ENCODE measurements at places on chromosomes 6 and 20.

- DNase-seq, result no peak
These were observed 258.7 kb upstream of the RNF217 start for GRCh38 chr6:124703541-124703940.

- no peak for DNase-seq
These were observed 481.5 kb upstream of the JAG1 start for GRCh38 chr20:11155156-11155756.

DNA sequence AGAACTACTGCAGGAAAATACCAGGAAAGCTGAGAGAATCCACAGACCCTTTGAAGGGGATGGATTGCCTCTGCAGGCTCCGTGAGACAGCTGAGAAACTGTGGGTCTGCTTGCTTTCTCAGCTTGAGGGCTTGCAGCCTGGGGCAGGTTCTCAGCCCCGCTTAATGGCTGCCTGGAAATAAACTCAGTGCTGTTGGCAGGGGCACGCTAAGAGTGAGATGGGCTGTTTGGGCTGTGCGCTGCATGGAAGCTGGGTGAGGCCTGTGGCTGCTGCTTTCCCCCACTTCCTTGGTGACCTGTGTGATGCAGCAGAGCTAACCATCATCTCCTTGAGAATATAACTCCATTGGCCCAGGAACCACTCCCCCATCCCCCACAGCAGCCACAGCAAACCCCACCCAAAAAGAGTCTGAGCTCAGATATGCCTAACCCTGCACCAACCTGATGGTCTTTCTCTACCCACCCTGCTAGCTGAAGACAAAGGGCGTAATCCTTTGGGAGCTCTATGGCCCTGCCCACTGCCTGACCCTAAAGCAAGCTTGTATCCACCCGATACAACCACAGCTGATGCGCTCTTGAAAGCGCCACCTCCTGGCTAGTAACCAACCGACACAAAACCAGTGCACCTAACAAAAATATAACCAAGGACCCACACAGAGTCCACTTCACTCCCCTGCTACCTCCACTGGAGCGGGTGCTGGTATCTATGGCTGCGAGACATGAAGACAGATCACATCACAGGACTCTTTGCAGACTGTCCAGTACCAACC lies 800.6 kb upstream of the MAP3K7 start:
- no peak for DNase-seq

GRCh38 chr6:35522660-35523658 lies 10.3 kb upstream of the TULP1 start:
- DNase-seq, result no peak

GRCh38 chr6:20223141-20223540 lies 10.9 kb upstream of the MBOAT1 start:
- no peak for DNase-seq

GRCh38 chr6:18371656-18372055 lies 15.5 kb upstream of the RNF144B start:
- no peak for DNase-seq

GRCh38 chr6:81487489-81487888 lies 265.0 kb downstream of the TENT5A start:
- no peak for DNase-seq

DNA sequence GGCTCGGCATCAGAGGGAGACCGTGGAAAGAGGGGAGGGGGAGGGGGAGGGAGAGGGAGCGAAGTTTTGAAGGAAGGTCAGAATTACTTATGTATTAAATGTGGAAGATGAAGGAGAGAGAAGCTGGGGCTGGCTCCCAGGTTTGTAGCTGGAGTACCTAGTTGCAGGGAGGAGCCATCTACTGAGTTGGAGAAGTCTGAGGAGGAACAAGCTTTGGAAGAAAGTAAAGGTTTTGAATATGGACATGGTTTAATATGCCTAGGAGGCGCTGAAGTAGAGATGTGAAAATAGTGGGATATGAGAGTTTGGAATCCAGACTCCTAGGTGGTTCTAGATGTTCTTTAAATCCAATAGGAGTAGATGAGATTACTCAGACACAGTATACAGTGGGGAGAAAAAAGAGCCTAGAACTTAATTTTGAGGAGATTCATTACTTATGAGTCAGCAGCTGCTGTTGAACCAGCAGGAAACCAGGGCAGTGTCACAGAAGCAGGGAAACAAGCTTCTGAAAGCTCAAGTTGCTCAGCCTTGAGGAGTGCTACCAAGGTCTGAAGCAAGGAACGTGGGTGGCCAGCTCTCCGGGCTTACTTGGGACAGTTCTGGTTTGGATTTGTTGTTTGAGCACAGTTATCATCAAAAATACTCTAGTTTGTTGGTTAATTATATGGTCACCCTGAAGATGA lies 149.3 kb downstream of the UTRN start:
- DNase-seq, result no peak

DNA sequence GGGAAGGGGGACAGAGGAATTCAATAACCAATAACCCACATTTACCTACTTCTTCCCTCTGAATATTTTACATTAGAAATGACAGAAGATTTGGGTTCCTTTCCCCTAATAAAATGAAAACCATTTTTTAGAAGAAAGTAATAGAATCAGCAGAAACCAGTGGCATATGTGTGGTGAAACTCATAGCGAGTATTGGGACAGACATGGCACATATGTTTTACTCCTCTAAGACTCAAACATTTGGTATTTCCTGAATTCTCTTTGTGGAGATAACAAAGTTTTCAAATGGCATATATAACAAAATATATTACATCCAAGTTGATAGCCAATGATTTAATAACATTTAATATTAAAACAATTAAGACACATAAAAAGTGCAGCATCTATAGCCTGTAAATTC lies 12.9 kb upstream of the BEND3 start:
- no peak for DNase-seq

DNA sequence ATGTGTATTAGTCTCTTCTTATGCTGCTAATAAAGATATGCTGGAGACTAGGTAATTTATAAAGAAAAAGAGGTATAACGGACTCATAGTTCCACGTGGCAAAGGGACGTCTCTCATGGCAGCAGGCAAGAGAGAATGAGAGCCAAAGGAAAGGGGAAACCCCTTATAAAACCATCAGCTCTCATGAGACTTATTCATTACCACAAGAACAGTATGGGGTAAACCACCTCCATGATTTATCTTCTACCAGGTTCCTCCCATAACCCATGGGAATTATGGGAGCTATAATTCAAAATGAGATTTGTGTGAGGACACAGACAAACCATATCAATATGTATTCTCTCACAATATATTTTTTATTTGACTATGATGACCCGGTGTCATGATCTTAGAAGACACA lies 109.1 kb downstream of the UTRN start:
- no peak for DNase-seq

DNA sequence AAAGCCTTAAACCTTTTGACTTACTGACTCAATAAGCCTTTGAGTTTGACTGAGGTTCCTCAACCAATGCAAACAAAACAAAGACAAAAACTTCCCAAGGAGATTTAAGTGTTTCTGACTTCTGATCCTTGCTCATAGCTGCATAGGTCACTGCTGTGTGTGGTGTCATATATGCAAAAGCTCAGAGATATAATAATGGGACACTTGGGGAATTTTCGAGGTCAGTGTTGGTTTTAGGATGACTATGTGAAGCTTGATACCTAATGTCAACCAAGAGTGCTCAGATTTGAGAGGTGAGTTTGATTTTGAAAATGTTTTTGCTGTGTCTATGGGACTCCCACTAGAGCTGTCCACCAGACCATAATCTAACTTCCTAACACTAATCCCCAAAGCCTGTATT lies 26.2 kb downstream of the ZKSCAN8 start:
- no peak for DNase-seq

- DNase-seq, result no peak
These were observed 9.7 kb downstream of the LINC00237 start for GRCh38 chr20:21096321-21097043.
